NCI-H1092 treated with DMSO at 0.1 percent for 48 hours (cell line): ENCODE measurements at places on chromosomes 12 and 14.

DNA sequence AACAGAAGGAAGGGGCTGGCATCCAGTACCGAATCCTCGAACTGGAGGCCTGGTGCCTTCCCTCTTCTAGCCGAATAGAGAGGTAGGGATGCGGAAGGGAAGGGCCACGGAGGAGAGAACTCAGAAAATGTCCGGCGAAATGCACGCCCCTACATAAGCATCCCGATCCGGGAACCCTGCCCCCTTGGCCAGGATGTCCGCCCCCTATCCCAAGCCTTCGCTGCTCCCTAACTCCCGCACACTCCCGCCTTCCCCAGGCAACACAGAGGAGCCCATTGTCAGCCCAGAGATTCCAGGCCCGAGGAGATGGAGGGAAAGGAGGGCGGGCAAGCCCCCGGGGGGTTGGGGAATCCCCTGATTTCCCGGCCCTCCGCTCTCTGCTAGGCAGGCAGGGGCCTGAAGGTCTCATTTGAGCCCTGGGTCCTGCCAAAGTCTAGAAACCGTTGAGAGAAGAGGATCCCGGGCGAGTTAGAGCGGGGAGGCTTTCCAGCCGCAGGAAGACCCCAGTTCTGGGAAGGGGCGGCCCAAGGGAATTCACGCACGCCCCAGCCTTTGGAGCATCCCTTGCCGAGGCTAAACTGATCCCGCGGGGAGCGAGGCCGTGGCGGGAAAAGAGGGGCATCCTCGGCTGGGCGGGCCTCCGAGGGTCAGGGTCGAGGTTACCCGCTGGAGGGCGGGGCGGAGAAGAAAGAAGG is 569 bp upstream of the ARHGEF40 start:
- peak; percentile 55 for DNase-seq

DNA sequence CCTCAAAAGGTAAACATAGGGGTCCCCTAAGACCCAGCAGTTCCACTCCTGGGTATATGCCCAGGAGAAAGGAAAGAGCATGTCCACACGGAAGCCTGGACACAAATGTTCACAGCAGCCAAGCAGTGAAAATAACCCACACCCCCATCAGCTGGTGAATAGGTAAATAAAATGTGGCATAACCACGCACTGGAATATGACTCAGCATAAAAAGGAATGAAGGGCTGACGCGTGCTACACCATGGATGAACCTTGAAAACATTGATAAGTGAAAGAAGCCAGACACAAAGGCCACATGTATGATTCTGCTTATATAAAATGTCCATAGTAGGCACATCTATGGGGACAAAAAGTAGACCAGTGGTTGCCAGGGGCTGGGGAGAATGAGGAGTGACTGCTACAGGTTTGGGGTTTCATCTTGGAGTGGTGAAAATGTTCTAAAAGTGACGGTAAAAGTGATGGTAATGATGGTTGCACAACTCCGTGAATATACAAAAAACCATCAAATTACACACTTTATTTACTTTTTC is 3.8 kb upstream of the SCARB1 start:
- DNase-seq = no peak

GRCh38 chr12:55707841-55708694 is at the start of gene ITGA7:
Gene ITGA7, minus strand, starts transcription at chr12:55707904. Its CDS starts 222 bp downstream, at chr12:55707682.
- DNase-seq = peak; percentile 3

- DNase-seq = no peak
Measured at GRCh38 chr14:70171726-70172125, 17.0 kb downstream of the SLC8A3 start.

DNA sequence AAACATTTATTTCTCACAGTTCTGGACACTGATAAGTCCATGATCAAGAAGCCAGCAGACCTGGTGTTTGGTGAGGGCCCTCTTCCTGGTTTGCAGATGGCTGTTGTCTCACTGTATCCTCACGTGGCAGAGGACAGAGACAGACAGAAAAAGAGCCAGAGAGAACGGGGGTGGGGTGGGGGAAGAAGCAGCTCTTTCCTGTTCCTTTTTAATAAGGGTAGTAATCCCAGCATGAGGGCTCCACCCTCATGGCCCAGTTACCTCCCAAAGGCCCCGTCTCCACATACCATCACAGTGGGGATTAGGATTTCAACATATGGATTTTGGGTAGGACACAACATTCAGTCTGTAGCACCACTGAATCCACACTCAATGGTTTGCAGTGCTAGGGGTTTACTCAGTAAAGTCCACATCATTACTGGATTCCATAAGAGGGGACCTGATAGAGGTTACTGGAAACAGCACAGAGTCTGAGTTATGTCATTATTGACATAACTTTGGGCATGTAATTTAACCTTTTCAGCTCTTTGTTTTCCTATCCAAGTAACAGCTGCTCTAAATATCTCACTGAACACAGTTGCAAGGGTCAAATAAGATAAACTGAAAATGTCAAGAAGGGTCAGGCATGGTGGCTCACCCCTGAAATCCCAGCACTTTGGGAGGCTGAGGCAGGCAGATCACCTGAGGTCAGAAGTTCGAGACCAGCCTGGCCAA is 53.2 kb downstream of the RPAP3 start:
- no peak for DNase-seq

- DNase-seq = no peak
Measured at GRCh38 chr12:120012067-120012621, 23.1 kb downstream of the BICDL1 start.

GRCh38 chr14:55398679-55399078 is 13.0 kb downstream of the ATG14 start:
- DNase-seq = no peak

GRCh38 chr14:93011141-93011529 is 88.2 kb downstream of the CHGA start:
- DNase-seq = no peak

GRCh38 chr14:98170575-98170974 is 1101.4 kb downstream of the BCL11B start:
- DNase-seq = no peak

DNA sequence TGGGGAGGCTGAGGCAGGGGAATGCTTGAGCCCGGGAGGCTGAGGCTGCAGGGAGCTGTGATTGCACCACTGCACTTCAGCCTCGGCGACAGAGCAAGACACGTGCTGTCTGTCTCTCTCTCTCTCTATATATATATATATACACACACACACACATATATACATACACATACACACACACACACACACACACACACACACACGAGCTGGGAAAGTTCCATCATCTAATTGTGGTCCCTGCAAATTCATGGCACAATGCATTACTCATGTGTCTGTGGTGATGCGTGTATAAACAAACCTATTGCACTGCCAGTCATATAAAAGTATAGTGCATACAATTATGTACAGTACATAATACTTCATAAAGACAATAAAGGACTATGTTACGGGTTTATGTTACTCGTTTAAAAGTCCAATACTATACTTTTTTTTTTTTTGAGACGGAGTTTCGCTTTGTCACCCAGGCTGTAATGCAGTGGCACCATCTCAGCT is 36.6 kb downstream of the WDR89 start:
- no peak for DNase-seq

DNA sequence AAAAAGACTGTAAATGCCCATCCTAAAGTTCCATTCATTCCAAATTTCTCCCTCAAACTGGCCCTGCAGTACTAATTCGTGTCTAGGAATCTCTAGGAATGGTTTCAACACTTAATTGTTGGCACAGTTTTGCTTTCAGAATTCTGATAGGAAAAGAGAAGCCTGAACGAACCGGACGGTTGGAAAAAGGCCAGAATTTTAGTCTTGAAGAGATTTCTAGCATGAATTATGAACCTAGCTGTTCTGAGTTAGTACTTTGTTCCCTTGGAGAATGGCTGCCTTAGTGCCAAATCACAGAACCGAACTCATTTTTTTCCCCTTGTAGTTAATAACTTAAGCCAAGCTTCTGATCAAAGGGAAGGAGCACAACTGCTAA is 262.6 kb downstream of the ADAMTS20 start:
- DNase-seq = no peak

GRCh38 chr14:90450667-90451066 is 53.8 kb downstream of the CALM1 start:
- DNase-seq = no peak

DNA sequence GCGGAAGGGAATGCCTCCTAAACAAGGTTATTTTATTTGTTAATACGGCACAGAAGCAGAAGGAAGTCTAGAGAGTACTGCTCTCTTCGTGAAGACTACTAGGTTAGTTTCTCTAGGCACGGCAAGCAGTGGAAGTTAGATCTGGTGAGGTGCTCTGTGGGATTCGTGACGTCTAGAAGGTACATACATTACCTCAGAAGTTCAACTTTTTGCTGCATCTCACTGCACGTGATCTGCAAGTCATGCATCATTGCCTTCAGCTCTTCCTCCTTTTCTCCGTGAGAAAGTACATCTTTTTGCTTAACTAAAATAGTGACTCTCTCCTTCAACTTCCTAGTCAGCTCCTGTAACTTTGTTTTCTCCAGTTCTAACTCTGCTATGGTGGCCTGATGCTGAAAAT is 74.7 kb downstream of the NIN start:
- DNase-seq = no peak

DNA sequence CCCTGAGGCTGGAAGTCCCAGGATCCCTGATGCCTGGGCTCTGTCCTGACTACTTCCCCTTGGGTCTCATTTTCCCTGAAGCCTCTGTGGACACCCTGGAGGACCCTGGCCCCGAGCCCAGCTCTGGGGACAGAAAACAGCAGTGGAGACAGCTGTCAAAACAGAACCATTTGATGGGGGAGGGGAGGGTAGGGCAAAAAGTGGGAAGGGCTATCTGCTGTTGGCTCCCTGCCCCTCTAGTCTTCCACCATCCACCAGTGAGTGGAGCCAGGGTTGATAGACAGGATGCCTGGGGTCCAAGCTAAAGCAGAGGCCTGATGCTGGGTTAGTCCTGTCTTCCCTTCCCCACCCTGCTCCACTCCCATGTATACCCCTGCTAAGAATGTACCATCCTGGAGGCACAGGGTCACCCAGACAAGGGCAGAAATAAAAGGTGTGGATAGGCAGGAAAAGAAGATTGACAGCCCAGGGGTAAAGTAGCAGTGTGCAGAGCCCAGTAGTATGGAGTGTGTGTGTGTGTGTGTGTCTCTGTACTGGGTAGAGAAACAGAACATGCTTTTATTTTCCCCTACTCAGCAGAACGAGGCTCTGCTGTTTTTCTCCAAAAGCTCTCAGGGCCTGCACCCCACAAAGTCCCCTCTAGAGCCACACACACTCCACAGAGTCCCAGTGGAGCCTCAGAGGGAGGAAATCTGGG is 9.8 kb downstream of the ZNF385A start:
- DNase-seq = peak; percentile 93
